ENCODE measurements at places on chromosomes 1 and 21.

GRCh38 chr21:26153758-26154157, 16.8 kb downstream of the APP start:
- ATAC-seq: no peak

DNA sequence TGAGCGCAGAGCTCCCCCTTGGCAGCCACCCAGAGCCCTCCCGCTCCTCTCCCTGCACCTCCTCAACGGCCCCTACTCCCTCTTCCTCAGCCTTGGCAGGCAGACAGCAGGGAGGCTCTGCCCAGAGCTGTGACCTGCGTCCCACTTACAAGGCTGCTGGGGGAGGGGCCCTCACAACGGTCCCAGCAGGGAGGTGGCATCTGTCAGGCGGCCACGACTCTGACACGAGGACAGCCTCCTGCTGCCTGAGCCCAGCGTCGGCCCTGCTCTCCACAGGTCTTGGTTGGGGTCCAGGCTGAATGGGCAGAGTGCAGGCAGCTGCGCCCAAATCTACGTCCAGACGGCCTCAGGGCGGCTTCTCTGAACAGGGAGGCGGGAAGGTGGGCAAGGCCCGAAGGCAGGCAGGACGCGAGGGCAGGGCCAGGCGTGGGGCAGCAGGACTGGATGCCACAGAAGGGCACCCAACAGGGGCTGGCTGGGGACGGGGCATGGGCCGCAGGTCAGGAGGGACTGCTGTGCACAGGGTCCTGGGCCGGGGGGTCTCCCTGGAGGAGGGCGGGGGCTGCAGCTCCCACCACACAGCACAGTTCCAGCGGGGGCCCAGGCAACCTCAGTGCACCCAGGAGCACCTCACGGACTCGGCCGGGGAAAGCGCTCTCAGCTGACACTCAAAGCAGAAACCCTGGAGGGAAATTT, 7.5 kb downstream of the SLC19A1 start:
- peak; percentile 95 for ATAC-seq

GRCh38 chr1:9202240-9202870, 32.2 kb upstream of the H6PD start:
- no peak for ATAC-seq

DNA sequence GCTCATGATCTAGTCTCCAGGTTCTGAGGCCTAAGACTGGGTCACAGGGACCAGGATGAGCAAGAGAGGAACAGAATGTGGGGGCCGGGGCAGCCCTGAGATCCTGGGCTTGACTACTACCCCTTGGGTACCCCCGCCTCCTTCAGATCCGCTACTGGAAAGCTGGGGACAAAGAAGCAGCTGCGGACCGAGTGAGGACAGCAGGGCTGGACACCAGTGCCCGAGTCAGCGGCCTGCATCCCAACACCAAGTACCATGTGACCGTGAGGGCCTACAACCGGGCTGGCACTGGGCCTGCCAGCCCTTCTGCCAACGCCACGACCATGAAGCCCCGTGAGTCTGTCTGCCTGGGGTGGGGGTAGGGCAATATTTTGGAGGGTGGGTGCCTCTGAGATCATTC, 12.5 kb downstream of the TMEM81 start:
- no peak for ATAC-seq

DNA sequence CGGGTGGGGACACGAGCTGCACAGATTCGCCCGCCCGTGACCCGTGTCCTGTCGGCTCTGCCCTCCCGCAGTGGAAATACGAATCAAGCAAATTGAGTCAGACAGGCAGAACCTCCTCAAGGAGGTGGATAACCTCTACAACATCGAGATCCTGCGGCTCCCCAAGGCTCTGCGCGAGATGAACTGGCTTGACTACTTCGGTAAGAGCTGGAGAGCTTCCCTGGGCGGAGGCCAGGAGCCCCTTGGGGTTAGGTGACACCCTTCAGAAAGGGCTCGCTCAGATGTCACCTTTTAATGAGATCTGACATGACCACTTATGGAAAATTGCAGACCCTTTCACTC, 489 bp downstream of the CDCA8 start:
- no peak for ATAC-seq

- no peak for ATAC-seq
Measured at GRCh38 chr21:41956926-41957729, 3.3 kb upstream of the C2CD2 start.

DNA sequence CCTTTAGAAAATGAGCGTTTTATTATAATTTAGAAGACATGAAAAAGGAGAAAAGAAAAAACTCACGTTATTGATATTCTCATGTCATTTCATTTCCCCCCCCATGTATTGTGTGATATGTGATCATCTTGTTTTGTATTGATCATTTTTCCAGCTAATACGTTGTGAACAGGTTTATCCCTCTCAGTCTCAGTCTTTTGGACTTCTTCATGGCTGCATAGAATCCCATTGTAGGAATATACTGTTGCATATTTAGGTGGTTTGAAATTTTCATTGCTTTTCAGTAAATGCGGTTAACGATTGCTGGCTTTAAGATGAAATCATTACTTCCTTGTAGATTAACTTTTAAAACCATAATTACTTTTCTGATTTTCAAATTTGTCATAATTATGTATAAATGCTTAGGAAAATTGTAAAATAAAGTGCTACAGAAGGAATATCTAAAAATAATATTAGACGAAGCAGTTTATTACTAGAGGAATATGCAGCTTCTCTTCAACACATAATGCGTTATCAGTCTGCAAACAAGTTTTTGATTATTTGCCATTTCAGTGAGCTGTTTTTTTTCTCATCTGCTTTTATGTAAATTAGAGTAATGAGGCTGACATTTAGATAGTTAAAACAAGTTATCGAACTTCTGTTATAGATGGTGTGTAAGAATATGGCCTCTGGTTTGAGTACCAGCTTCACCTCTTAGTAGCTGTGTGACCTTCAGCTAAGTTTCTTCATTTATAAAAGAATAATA, 1.8 kb downstream of the SON start:
- no peak for ATAC-seq

GRCh38 chr1:246795906-246796694, 71.9 kb downstream of the SCCPDH start:
- ATAC-seq: no peak

DNA sequence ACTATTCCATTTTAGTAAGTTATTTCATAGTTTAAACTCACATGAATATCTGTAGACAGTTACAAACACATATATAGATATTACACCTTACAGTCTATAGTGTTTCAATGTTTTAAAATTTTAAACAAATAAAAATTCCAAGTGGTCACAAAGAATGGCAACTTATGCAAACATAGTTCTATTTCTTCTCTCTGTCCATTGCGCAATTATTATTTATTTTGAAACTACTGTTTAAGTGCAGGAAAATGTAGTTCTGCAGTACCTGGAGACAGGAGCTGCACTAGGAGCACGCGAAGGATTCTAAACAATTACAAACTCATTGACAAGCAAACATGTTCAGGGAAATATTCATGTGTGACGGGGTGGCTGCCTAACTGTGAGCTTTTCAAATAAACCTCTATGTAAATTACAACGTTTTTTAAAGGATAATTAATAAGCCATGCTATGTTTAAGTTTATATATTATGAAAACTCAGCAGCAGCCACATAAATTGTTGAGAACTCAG, 312.0 kb upstream of the DUSP10 start:
- ATAC-seq: no peak

- no peak for ATAC-seq
Measured at GRCh38 chr1:222736972-222737371, at the start of gene FAM177B. FAM177B (plus strand) TSS chr1:222737202; CDS start chr1:222746546, 9,344 bp downstream.

DNA sequence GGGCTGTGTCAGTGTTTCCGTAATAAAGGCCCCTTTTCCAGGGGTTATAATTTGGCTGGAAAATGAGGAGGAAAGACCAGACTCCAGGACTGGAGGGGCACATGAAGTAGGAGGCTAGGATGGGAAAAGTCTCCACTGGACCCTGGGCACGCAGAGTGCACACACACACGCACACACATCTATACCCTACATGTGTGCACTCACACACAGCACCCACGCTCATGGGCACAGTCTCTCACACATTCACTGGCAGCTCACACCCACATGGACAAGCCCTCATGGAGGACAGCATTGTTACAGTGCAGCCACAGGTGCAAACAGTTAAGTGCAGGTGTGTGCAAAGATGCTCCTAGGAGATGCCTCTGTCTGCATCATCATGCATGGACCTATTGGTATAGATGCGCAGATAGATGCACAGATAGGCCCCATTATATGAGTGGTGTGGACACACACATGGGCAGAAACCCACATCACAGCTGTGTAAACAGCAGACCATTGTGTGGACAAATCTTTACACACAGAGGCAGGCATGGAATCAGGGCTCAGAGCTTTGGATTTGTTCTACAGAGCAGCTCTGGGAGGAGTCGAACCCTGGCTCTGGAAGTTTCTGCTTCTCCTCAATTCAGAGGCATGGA, 9.1 kb upstream of the RUNX3 start:
- peak; percentile 51 for ATAC-seq

DNA sequence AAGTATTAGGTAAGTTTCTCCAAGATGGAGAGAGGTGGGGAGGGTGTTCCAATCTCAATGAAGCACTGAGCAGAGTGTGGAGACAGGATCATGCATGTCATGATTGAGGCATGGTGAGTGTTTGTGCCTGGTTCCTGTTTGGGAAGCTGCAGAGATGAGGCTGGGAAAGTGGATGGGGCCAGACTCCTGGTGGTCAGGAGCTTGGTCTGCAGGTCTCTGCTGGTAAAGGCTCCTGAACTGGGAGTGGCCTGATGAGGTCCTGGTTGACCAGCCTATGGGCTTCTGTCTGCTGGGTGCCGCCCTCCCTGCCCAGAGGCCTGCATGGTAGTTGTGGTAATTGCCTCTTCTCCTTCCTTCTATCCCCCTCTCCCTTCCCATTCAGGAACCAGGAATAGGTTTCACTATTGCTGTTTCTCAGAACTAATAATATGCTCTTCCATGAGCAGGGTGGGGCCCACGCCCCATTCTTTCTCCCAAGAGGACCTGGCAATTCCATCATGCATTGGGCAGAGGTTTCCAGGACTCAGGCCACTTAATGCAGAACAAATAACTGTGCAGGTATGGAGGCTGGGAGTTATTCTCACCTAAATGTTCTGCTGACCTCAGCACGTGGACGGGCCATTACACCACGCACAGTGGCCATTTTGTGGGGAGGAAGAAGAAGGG, 24.5 kb downstream of the PROK1 start:
- peak; percentile 71 for ATAC-seq

GRCh38 chr1:221316491-221317056, 425.3 kb downstream of the DUSP10 start:
- no peak for ATAC-seq

DNA sequence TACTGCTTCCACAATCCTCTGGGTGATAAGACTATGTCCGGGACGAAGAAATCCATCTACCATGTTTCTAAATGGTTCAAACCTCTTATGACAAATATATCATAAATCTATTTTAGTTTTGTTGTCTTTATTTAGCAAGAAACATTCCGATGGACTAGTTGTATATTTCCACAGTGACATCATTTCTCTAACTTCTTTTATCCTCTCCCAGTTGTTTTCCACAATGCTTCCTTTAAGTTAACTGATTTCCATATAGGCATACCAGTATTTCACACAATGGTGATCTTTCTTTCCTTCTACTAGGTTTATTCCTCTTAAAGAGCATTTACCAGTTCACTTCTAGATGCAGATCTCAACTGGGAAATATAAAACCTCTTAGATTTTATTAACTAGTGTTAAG, 44.8 kb downstream of the USP1 start:
- no peak for ATAC-seq

- ATAC-seq: peak; percentile 1
Measured at GRCh38 chr1:113929750-113930498, 800 bp downstream of the HIPK1 start.

DNA sequence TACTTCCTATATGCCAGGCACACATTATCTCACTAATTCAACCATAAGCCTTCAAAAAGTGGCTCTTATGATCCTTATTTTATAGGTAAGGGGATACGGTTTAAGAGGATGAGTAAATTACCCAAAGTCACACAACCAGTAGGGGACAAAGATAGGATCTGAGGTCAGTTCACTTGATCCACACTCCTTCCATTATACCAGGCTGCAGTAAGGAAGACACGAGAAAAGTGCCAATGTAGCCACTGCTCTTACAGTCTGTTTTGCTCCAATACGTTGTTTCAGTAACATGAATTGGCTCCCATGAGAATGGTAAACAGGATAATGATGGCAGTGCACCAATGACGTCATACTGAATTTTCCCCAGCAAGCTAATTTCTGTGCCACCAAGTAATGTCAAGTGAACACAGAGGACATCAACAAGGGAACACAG, 15.4 kb upstream of the GUCA2A start:
- ATAC-seq: no peak

DNA sequence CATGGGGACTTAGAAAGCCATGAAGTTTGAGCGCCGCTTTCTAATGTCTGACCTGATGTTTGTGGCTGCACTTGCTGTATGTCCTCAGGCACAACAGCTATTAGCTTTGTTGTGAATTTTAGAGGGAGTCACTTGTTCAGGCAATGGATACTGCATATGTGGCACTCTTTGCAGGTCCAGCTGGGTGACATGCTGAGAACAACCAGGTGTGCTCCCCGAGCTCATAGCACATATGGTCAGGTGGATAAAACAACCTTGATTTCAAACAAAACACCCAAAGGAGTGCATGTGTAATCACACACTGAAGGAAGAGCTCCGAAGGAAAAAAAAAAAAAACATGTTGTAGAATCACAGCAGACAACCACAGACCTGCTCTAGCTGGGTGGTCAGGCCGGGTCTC, 178.6 kb downstream of the BACH1 start:
- ATAC-seq: no peak

DNA sequence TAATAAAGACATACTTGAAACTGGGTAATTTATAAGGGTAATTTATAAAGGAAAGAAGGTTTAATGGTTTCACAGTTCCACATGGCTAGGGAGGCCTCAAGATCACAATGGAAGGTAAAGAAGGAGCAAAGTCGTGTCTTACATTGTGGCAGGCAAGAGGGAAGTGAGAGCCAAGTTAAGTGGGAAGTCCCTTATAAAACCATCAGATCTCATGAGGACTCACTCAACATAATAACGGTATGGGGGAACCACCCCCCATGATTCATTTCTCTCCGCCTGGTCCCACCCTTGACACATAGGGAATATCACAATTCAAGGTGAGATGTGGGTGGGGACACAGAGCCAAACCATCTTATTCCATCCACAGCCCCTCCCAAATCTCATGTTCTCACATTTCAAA, 76.8 kb upstream of the ZNF678 start:
- ATAC-seq: no peak

DNA sequence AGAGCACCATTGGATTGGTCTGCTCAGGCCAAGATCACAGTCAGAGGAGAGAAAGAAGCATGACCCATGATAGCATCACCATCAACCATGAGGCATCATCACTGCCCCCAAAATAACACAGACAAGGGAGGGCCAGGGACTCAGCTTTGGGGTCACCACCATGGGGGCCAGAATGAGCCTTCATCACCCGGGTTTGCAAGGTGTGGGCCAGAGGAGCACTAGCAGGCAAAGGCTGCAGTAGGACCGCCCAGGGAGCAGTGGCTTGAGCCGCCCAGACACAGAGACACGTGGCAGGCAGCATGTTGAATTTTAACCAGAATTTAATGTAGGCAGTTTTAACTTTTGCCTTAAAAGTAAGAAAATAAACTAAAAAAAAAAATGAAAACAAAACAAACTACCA, 53.7 kb upstream of the TMPRSS2 start:
- peak; percentile 14 for ATAC-seq
